ENCODE measurements at places on chromosomes 6 and 20.

DNA sequence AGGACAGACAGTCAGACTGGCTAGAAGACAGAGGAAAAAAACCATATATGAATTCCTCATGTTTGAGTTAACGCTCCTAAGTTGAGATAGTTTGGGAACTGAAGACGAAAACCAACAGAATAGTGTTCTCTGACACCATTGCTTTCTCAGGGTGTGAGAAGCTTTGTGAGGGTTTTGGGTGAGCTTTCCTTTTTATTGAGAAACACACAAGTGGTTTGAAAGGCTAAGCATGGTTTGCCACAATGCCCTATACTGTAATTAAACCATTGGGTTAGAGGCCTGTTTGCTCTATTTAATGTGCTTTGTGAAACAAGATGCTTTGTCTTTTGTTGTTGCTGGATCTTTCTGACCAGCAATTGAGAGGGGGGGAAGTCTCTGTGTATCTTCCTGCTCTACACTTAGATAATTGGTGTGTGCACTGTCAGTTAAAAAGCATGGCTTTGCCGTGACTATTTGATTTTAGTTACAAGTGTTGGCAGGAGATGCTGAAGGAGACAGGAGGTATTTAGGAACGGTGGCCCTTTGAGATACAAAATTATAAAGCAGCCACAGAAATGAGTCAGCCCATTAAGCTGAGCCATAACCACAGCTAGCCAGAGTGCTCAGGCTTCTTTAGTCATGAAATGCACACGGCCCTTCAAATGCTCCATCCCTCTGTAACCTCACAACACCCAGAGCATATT, 273.0 kb upstream of the PREP start:
- DNase-seq = peak; percentile 91

DNA sequence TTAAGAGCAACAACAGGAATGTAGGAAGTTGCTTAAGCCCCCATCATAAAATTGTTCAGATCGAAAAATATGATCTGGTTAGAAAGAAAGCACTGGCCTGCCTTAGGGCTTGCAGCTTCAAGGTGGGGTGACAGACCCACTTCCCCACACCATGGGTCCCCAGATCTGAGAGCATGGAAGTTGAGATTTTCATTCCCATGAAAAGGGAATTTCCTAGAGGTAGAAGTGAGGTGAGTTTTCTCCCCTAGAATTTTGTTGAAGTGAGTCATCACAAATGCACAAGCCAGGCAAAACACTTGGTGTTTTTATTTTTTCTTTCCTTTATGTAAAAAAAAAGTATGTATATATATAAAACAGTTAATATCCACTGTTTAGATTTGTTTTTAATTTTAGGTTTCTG, 213.6 kb upstream of the SUPT3H start:
- DNase-seq = no peak

- no peak for DNase-seq
Observed at GRCh38 chr6:157710604-157711003, 112.4 kb upstream of the SNX9 start.

- no peak for DNase-seq
Observed at GRCh38 chr6:13044390-13044789, 283.9 kb downstream of the TBC1D7 start.

DNA sequence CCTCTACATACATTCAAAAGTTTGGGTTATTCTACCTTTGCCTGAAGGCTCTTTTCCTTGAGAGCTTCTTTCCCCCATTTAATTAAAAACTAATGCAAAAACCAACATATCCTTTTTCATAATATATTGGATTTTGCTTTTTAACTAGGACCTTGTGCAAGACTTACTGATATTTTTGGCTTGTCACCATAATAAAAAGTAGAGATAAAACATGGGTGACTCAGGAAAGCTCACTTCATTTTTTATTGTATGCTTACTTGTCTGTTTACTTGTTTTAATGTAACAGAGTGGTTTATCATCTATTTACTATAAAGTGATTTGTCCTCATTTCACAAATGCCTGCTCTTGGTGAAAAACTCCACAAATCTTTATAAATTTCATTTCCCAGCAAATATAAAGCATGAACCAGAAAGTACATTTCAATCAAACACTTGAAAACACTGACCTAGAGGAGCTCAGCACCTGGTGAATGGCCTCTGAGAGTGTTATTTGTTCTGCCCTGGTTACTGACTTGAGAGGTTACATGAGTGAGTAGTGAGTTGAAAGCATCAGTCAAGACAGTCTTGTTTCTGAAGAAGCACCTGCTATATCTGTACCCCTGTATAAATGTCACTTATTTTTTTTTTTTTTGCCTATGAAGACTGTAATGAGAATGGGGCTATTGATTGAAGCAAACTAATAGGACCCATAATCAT, 20.8 kb downstream of the ADGRG6 start:
- no peak for DNase-seq
